ENCODE measurements at places on chromosomes 3 and 15. TPM values are rescaled to one million over a fixed set of nuclear protein-coding genes. Genes with fewer than 3 reads are reported as not detected.
A peak's percentile ranks its signal among the peaks of the same experiment; 100 is the strongest.

Gene MCCC1
- 31.0 TPM for polyA plus RNA-seq

DNA sequence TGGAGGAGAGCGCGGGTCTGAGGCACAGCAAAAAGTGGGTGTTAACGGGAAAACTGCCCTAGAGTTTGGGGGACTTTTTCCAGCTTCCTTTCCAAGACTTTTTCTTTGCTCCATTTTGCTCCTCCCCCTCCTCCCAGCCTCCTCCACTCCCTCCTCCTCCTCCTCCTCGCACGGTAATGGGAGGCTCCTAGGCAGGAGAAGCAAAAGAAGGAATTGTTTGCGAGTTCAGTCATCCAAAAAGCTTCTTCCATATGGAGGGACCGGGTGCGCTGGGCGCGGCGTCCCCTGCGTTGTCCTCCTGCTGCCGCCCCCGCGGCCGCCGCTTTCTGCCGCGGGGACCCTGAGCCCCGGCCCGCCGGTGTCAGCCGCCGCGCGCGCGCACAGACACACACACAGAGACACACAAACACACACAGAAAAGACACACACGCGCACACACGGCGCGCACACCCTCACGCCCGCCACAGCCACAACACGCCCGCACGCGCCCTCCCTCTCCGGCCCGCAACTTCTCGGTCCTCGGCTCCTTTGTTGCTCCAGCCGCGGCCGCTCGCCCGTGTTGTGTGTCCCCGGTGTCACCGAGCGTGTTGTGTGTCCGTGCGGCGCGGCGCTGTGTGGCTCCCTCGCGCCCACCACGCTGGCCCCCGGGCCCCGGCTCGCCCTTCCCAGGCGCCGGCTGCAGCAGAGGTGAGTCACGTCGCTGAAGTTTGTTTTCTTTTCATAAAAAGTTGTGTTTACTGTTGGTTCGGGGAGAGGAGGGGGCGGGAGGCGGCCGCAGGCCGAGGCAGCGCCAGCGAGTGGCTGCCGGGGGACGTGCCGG, at the start of gene BOC:
BOC (plus strand) TSS at position 228 of the 820 bp plus-strand sequence. CDS start 38,246 bp downstream, outside the sequence.
- no peak for DNase-seq

DNA sequence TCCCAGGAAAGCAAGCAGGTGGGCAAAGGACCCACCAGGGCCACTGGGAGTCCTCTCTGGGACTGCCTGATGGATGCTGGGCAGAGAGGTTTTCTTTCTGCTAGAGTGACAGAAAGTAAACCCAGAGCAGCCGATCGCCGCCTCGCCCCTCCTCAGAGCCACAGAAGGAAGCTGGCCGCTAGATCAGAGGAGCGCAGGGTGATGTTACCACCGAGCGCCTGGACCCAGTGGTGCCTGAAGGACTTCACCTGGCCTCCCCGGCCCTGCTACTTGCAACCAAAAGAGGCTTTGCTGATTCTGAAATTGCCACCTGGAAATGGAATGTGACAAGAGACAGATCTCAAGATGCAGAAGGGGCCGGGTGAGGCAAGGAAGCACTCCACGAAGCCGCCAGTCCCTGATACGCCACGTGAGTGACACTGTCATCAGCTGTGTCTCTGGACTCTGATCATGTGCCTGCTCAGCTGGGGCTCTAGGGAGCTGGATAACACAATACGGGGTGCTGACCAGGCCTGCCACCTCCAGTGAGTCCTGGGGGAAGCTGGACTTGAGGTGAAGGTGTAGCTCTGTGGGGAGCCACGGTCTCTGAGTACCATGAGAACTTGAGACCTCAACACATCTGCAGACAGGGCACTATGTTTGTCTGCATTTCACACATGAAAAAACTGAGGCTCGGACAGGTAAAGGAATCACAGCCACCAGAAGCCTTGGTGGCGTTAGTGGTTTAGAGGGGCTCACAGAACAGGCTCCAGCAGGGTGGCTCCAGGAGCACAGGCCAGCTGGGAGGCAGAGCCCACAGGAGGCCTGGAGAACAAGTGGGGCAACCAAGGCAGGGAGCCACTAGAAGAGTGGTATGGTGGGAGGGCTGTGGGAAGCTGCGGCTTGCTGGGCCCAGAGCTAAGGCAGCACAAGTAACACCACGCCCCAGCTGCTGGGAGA, 137.9 kb upstream of the PRR20G start:
- no peak for DNase-seq

Gene DAZL
- not detected for polyA plus RNA-seq

DNA sequence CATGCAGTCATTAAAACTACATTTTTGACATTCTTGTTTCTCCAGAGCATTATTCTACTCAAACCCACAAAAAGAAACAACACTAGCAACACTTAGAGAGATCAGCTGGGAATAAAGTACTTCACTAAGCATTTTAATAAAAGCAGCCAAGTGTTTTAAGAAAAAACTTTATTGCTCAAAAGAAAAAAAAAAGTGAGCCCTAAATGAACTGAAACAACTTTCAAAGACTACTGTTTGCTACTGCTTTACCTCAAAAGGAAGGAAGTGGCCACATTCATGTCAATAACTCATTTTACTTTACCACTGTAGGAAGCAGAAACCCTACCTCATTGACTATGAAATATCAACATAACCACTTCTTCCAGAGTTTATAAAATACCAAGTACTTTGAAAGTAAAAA, 91.3 kb downstream of the UACA start:
- DNase-seq, result peak; percentile 48

Gene TNNC1
- polyA plus RNA-seq, result 110 TPM

Data from small intestine (tissue), 16 donors.